ENCODE measurements at places on chromosomes 12 and 14.

- no peak for DNase-seq
Measured at GRCh38 chr14:105418269-105419194, 1.1 kb upstream of the MTA1 start.

- DNase-seq = no peak
Measured at GRCh38 chr12:131011165-131012079, 57.7 kb downstream of the ADGRD1 start.

- DNase-seq = no peak
Measured at GRCh38 chr14:74147571-74147970, 62.8 kb downstream of the LIN52 start.

DNA sequence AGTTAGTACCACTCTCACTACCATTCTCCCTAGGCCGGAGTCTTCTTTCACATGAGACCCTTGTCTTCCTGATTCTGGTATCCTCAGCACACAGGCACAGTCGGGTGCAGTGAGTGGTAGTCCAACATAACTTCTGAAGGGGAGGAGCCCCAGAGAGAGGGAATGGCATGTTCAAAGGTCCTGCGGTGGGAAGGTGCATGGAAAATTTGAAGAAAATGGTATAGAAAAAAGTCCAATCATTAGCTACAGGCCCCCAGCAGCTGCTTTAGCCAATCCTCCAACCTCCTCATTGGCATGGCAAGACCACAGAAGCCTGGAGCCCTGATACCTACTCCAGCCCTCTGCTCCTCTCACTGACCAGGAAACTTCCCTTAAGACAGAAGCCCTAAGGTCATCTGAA lies 96.6 kb downstream of the ZFP36L1 start:
- no peak for DNase-seq

DNA sequence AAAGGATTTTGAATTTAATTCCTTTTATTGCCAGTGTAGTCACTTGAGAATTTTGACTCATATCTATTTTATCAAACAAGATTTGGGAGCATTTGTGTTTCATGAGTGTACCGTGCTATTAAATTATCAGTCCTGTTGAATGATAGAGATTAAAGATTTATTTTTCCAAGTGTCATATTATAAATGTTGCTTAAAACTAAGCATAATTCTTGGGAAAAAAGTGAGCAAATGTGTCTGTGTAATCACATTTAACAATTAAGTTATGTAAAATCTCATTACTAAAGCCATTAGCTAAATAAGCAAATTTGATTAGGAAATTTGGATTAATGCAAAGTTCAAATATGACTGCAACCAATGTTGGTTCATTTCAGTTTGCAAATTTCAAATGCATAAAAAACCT lies 266.7 kb downstream of the TMTC2 start:
- DNase-seq = no peak

DNA sequence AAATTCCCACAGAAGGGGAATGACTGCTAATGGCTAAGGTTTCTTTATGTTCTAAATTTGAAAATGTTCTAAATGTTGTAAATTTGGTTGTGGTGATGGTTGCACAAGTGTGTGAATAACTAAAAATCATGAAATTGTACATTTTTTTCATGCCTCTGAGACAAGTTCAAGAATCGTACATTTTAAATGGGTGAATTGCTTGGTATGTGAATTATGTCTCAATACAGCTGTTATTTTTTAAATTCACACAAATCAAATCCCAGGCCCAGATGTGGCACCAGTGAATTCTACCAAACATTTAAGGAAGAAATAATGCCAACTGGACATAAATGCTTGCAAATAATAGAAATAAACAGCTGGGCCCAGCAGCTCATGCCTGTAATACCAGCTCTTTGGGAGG lies 28.6 kb upstream of the RND1 start:
- no peak for DNase-seq

DNA sequence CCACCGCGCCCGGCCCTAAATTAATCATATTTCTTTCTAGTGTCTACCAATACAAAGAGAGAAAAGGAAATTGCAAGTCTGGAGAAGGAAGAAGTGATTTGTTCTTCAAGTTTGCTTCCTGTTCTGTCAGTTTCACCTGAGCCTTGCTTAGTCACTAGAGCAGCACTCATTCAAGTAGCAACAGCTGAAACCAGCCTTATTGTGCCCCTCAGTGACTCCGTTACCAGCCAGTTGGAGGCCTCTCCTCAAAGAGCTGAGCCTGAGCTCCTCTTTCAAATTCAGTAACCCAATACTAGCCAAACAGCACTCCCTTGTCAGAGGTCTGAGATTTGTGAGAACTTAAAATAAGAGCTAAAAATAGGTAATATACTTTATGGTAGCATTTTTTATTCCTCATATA lies 17.4 kb downstream of the PAWR start:
- DNase-seq = no peak

DNA sequence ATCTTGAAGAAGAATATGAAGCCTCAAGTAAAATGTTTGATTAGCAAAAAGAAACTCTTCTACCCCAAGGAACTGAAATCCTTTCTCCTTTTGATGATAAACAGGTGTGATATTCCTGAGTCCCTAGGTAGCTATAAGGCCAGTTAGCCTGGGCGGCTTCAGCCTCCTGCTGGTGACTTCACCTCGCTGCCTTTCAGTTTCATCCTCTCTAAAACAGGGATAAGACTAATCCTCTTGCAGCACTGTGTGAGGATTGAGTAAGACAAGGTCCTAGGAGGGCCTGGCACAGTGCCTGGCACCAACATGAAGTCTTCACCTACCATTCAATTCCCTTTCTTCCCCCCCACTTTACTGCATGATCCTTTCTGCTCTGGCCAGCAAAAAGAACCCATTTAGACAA lies 42.1 kb downstream of the CIT start:
- no peak for DNase-seq

GRCh38 chr12:123717350-123717749 lies 5.2 kb downstream of the ATP6V0A2 start:
- DNase-seq = no peak
